ENCODE measurements at places on chromosomes 2 and 18.

GRCh38 chr2:70010576-70011111 is 49.2 kb upstream of the ASPRV1 start:
- DNase-seq: no peak

DNA sequence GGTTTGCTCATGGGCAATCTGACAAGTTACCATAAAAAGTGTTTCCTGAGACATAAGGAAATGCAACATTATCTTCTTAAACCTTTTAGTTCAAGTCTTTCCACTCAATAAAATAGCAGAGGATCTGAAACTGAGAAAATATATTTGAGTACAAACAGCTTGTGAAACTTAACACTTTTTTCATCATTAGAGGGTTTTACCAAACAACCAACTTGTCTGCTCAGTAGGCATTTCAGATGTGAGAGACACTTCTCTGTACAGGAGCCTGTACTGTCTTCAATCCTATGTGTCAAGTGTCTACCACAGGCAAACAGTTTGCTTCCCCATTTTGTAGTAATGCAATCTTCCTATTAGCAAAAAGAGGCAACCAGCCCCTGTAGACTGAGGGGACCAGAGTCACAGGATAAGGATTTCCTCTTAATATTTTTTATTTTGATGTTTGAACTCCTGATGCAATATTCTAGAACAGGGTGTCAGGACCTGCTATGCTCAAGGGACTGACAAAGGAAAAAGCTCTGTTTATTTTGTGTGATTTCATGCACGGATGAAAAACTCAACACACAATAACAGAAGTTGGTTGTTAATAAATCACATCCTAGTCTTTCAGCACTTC is 159.1 kb upstream of the LHCGR start:
- no peak for DNase-seq

DNA sequence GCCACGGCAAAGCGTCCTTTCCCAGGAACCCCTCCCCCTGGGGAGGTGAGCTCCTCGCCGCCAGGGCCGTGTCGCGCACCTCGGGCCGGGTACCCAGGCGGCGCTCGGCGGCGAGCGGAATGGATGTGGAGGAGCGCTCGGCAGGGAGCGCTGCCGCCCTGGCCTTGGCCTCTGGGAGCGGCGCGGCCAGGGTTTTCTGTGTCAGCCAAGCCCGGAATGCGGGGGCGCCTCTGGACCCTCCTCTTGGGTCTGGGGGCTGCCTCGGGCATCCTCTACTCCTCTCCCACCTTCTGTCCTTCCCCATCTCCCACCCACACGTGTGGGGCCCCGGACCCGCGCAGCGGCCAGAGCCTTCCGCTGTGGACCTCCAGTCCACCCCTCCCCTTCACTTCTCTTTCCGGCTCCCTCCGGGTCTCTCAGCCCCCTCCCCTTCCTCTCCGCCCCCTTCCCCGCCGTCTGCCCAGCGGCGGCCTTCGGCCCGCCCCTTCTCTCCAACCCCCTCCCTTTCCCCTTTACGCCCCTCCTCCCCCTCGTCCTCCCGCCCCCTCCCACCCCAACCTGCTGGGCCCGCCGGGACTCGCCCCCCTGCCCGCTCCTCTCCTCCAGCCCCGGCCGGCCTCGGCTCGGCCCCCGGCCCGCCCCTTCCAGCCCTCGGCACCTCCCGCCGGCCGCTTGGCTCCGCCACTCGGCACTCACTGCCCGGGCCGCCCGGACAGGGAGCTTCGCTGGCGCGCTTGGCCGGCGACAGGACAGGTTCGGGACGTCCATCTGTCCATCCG is at the start of gene MERTK:
MERTK (plus strand) TSS at position 684 of the 779 bp plus-strand sequence. CDS start 129 bp downstream, outside the sequence.
- peak; percentile 72 for DNase-seq

- no peak for DNase-seq
Observed at GRCh38 chr2:128686881-128687555, 368.4 kb upstream of the HS6ST1 start.

GRCh38 chr2:237412988-237413776 is 782 bp downstream of the COL6A3 start:
- no peak for DNase-seq

DNA sequence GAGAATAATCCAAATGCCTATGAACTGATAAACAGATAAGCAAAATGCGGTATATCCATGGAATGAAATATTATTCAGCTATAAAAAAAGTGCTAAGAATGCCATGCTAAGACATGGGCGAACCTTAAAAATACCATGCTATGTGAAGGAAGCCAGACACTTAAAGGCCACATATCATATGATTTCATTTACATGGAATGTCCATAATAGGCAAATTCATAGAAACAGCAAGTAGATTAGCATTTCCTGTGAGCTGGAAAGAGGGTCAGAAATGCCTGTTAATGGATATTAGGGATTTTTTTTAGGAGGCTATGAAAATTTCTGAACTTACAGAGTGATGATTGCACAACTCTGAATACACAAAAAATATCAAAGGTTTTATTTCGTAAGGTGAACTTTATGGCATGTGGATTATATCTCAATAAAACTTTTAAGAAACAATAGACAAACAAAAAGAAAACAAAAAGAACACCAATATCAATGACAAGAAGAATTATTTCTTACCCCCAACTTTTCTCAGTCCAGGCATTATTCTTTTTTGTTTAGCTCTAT is 1207.7 kb downstream of the SUCLG1 start:
- no peak for DNase-seq

- DNase-seq: no peak
Observed at GRCh38 chr2:42310007-42310515, 51.0 kb downstream of the COX7A2L start.

- no peak for DNase-seq
Observed at GRCh38 chr2:124756048-124756447, 731.0 kb downstream of the CNTNAP5 start.

- no peak for DNase-seq
Observed at GRCh38 chr2:161710131-161710915, 86.1 kb downstream of the SLC4A10 start.

DNA sequence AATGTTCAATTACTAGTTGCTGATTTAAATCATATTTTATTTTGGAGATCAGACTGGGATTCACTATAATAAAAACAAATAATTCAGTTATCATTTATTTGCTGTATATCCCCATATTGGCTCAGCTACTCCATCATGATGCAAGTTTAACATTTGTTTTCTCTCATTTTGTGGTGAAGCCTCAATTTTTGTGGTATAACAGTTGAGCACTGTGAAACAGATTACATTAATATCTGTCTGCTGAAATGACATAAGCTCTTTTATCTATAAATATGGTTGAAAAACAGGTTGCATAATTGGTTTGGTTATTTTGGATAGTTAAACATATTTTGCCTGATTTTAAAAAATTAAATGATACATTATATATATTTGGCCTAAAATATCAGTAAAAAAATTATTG is 67.7 kb downstream of the DPP4 start:
- no peak for DNase-seq

DNA sequence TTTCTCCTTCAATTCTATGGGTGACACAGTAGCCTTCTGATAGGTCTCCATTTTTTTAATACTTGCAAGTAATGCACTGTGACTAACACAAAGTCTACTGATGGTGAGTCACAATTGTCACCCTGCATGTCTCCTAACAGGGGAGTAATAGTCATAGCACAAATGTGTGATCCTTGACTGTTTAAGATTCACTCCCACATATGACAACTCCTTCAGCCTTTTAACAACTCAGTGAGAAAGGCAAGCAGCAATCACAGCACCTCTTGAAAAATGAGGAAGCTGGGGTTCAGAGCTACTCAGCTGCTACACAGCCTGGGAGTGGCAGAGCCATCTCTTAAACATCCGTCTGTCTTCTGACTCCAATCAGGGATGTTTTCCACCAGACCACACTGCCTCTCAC is 63.8 kb downstream of the EHD3 start:
- DNase-seq: no peak

DNA sequence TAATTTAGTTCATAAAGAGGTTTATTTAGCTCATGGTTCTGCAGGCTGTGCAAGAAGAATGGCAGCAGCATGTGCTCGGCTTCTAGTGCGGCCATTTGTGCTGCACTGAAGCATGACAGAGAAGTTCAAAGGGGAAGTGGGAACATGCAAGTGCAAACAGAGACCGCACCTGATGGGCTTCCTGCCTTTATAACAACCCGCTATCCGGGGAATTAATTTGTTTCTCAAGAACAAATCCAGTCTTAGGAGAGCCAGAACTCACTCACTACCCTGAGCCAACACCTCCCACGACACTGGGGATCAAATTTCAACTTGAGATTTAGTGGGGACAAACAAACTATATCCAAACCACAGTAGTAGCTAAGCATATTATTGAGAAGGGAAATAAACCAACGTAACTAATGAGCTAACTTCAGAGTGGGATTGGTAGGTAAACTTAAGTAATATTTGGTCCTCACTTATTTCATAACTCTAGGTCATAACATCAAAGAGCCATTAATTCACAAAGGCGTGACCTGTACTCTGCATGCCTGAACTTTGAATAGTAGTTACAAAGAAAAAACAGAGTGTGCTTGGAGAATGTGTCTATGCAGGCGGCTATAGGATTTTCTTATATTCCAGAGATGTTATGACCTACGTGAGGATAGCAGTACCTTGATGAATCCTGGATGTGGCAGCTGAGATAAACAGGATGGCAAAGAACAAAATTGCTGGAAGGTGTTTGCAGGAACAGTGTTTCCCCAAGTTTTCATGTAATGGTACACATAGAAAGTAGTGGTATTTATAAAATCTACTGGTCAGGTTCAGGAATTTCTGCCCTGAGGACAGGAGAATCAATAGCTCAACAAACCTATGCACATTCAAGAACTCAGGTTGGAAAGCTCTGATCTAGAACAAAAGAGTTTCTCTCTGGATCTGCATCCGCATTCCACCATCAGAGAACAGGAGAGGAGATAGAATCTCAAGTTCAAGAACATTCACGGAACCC is 845.9 kb upstream of the ID2 start:
- no peak for DNase-seq

- no peak for DNase-seq
Observed at GRCh38 chr2:221243771-221244170, 328.3 kb downstream of the EPHA4 start.

DNA sequence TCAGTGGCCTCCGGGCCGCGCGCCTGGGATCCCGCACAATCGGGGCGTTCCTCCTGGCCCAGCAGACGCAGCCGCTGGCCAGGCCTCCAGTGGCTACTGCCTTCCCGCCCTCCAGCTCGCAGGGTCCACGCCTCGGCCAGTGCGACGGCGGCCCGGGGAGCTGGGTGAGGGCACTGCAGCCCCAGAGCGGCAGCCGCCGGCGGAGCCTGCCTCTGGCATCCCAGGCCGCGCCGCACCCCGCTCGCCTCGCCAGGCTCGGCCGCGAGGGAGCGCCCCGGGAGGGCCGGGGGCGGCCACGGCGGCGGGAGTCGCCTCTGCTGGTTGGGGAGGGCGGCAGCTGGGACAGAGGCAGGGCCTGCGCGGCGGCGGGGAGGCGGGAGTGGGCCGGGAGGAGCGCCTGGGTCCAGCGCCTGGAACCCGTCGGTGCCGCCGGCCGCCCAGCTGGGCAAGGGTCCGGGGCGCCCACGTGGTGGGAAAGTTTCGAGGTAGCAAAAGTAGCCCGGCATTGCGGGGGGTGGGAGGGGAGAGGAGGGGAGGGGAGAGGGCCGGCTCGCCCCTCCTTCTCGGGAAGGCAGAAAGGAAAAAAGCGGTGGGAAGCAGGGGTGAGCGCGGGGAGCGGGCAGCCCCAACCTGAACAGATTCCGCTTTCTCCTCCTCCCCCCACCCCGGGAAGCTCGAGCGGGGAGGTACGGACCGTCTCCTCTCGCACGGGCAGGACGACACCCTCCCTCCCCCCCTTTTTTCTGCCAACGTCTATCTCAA is 1.5 kb upstream of the INHBB start:
- DNase-seq: no peak

DNA sequence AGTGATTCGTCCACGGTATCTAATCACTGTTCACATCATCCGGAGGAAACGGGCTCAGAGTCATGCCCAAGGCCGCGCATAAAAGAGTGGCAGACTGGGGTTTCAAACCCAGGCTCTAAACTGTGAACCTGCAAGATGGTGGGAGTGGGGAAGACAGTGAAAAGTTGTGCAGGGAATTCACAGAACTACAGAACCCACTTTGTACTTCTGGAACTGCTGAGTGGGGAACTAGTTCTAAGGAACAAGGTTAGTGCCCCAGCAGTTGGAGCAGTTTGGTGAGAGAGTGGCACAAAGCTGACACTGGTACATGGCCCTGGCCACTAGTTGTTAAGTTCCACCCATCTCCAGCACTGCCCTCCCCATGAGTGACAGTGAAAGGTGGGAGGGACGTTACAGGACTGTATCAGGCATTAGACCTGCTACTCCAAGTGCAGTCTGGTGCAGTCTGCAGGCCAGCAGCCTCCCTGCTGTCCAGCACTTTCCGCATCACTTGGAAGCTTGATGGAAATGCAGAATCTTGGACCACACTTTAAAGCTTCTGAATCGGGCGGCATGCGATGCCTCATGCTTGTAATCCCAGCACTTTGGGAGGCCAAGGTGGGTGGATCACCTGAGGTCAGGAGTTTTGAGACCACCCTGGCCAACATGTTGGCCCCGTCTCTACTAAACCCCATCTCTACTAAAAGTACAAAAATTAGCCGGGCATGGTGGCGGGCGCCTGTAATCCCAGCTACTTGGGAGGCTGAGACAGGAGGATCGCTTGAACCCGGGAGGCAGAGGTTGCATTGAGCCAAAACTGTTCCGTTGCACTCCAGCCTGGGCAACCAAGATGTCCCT is 47.3 kb downstream of the C2orf42 start:
- peak; percentile 41 for DNase-seq

DNA sequence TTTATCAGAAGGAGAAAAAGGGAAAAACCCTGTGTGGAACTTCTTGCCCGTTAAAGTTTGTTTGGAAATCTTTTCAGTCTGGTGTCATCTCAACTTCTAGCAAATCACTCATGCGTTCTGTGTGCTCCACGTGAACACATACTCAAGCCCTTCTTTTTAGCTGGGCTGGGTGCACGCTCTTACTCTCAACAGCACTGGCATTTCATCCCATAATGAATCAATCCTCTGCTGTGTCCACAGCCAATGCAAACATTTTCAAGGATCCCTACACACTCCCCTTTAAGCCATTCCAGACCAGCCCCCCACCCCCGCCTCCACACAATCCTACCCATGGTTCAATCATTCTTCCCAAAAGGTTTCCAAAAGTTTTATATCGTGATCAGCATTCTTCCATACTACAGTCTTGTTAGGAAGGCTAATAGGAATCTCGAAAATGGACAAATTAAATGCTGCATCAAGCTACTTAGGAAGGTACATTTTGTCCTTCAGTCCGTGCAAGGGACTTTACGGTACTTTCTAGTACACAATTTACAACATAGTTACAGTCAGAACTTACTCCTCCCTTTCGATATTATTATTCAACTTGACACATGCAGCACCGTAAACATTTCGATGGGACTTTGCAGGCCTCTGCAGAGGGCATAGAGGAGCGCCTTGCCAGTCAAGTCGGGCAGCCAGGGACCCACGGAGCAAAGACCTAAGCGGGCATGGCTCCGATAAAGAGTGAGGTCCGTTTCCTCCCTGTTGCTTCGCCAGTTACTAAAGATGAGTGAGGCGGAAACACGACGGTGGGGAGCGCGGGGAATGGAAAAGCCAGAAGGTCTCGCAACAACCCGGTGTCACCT is 1.4 kb downstream of the PTGR3 start:
- DNase-seq: no peak

GRCh38 chr2:190540048-190540447 is 5.5 kb upstream of the NEMP2 start:
- no peak for DNase-seq

- DNase-seq: no peak
Observed at GRCh38 chr2:213231966-213232365, 52.3 kb upstream of the SPAG16 start.

Measured in HCT116 (cell line).